ENCODE measurements at places on chromosomes 1 and 21.
A peak's percentile ranks its signal among the peaks of the same experiment; 100 is the strongest.

DNA sequence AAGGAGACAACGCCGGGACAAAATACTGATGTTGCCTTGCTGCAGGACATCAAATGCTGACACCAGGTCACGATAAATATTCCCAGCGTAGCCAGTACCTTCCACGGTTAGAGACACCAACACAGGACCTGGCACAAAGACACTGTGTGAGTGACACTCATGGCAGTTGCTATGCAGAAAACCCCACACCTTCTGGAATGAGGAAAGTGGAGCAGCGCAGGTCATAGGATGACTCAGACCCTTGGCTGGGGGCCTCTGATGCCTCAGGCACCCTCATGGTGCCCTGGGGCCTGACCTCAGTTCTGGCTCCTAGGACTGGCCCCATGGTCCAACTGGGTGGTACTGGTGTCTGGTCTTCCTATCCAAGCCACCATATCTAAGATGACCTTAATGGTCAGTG, 7.0 kb downstream of the DCST2 start:
- no peak for DNase-seq

DNA sequence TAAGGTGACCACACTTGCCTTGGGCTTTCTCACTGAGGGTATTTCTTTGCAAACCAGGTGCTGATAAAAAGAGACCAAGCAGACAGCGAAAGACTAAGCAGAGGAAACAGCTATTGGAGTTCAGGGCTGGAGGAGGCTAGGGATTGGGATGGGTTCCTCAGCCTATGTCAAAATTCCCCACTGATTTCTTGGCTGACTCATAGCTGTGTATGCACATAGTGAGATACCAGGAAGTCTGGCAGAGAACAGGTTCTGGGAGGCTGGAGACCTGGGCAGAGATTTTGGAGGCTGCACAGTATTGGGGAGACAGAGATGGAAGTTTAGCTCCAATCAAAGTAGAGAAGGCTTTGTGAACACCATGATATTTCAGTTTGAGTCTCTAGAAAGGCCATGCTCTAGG, 25.3 kb downstream of the YARS1 start:
- DNase-seq = no peak

DNA sequence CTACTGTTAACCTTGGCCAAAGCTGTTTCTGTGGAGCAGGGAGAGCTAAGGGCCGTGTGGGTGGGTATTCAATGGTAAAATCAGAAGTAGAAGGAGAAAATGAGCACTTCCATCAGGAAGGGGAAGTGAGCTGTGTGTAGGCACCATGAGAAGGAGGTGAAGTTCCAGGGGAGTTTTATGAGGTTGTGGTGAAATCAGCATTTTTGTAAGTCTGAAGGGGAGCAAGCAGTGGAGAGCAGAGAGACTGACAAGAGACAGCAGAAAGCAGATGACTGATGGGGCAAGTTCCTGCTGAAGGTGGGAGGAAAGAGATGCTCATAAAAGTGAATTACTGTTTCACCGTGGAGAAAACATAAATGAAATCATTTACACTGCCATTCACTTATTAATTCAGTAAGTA, 2.7 kb upstream of the GPR88 start:
- no peak for DNase-seq

- no peak for DNase-seq
Observed at GRCh38 chr1:87437663-87438295, 109.1 kb downstream of the LMO4 start.

GRCh38 chr1:203572134-203572625, 54.5 kb upstream of the ATP2B4 start:
- DNase-seq = peak; percentile 63

DNA sequence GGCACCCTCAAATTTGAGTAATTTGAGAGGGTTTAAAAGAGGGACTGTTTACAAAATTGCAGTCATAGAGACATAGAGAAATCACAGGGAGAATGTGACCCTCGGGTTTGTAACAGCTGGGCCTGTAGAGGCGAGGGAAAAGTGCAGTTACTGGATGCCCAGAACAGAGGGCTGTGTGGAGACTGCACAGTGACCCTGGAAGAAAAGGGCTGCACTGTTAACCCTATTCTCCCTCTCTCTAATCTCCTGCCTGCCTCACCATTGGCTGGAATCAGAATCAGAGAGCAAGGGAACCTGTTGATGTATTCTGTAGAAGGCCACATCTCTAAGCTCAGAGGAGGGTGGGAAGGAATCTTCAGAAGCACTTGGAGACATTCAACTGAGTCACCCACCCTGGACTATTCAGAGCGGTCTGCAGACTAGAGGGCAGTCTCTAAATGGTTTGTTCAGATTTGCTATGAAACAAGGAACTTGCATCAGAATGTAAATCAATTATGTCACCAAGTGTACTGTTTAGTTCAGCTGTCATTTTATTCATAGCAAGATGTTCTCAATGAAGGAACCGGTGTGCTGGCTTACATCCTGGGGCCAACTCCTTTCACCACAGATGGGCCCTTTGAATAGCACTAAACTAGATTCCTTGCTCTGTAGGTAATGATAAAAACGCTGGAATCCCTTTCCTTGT, 132.2 kb upstream of the HOOK1 start:
- no peak for DNase-seq

GRCh38 chr1:92356956-92357355, 58.1 kb downstream of the RPAP2 start:
- no peak for DNase-seq

DNA sequence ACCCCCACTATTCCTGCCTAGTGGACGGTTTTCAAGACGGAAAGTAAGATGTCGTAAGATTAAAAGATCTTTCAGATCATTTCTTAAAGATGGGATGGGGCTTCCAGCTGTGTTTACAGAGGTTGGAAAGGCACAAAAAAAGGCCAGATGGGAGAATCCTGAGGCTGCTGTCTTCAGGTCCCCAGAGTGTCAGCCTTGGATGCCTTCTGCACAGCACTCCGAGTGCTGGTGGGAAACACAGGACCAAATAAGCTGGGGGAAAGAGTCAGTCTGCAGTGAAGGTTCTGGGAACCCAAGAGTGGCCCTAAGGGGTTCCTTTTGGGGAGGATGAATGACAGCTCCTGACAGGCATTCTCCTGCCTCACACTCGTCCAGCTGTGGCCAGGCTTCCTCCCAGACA, 96.5 kb downstream of the COLGALT2 start:
- DNase-seq = no peak

DNA sequence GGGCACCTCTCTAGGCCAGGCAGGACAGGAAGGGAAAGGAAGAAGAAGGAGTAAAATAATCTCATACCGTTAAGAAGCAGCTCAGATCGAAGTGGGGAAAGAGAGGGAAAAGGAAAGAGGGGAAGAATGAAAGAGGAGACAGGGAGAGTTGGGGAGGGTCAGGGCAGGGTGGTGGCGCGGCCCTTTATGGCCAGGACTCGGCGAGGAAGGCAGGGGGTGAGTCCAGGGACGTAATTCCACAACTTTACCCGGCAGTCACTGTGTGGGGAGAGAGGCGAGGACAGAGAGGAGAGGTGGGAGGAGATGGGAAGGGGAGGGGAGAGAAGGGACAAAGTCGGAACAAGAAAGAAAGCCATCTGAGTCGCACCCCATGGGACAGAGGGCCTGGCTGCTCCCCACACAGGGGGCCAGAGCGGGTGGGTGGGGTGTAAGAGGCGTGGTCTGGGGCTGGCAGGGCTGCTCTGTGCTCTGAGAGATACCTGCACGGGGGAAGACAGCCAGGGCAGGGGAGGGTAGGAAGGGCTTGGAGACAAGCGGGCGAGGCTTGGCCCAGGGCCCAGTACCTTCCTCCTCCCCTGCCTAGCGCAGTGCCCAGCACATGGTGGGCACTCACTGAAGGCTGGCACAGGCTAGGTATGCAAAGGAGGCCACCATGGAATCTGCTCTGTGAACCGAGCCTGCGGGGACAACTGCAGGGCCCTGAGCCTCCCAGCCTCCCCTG, 49.4 kb downstream of the KIF21B start:
- no peak for DNase-seq
